ENCODE measurements at places on chromosomes 11 and 22.

GRCh38 chr11:65204646-65205601 is 23.2 kb downstream of the CAPN1 start:
- DNase-seq = peak; percentile 42

GRCh38 chr22:41963453-41964111 is 5.7 kb upstream of the SEPTIN3 start:
- no peak for DNase-seq

DNA sequence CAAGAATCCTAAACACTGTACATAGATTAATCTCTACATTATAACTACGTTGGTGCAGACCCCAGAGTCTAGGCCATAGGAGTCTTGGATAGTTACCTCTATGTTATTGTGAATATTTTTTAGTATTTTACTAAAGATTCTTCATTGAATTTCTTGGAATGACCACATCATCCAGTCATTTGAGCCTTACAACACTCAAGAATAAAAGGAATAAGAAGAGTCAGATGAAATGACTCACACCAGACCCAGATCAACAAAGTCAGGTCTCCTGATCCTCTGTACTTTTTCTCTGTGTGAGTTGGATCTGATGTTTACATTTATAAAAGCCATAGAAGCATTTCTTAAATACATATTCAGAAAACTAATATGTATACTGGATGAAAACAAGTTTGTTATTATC is 179.2 kb upstream of the ARHGAP20 start:
- DNase-seq = no peak

- no peak for DNase-seq
Observed at GRCh38 chr11:120212259-120212878, 1.5 kb downstream of the OAF start.

DNA sequence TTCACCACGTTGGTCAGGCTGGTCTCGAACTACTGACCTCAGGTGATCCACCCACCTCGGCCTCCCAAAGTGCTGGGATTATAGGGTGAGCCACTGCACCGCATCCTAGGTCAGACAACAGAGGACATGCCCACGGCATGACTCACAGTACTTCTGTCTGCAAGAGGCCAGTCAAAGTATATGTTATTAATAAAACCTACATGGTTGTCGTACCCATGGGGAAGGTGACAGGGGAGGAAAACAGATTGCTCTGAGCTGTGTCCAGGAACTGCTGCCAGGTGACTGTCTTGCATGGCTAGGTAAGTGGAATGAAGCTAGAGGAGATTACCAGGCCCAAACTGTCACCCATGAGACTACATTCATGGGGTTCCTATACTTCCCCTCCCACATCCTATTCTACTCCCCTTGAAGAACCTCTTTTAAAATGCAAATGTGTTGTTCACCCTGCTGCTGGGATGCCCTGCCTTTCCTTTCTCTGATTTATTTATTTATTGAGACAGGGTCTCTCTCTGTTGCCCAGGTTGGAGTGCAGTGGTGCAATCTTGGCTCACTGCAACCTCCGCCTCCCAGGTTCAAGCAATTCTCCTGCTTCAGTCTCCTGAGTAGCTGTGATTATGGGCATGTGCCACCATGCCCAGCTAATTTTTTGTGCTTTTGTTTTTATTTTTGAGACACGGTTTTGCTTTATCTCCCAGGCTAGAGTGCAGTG is 2.0 kb upstream of the NLRX1 start:
- no peak for DNase-seq

Data from activated naive CD4-positive, alpha-beta T cell (primary cell).